ENCODE measurements at places on chromosomes 11 and 22.

DNA sequence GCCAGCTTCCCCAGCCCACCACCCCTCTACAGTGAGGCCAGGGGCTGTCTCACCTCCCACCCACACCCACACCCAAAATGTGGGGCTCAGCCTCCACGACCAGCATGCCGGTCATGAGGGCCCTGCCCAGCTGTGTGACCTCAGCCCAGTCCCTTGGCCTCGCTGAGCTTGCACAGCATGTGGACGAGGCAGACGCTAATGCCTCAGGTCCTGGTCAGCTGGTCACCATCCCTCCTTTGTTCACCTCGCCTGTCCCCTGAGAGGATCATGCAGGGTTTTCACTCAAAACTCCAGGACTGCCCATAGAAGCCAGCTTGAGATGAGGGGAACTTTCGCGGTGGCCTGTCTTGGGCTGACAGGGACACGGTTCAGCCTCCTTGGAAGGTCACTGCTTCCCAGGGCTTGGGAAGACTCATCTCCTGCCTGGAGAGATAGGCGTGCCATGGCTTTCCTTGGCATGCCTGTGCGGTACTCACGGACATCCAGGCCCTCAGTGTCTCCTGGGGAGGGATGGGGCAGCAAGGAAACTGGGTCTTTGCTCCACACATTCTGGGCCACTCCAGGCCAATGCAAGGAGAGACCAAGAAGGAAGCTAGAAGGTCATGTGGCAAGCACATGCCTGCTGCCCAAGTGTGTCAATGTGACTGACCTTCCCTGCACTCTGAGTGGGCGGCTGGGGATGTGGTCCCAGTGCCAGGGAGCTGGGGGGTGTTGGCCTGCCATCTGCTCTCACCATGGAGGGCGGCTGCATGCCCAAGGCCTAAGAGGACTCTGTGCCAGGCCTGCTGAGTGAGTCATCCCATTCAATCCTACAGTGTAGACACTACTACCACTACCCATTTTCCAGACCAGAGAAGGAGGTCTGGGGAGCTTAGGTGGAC is 3.2 kb upstream of the RTN4R start:
- H3K4me1 ChIP-seq: peaks cover 9% of the 10 kb centered on the region
- no peak overlapping the region for H3K4me3 ChIP-seq
- no peaks in the 10 kb centered on the region for H3K27me3 ChIP-seq
- no peak overlapping the region for H3K27ac ChIP-seq

DNA sequence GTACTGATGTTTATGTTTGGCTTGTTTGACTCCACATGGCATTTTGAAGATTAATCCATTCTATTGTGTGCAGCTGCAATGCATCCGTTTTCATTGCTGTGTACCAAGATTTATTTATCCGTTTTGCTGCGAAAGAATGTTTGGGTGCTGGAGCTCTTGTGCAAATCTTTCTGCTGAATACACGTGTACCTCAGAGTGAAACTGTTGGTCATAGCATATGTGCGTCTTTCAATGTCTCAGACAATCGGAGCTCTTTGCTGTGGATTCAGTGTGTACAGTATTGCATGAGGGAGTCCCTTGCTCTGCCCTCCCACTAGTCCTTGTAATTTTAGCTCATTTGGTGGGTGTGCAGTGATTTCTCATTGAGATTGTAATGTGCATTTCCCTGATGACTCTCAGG is 545.4 kb downstream of the TBC1D22A start:
- H3K36me3 ChIP-seq: no peaks in the 10 kb centered on the region
- no peak for DNase-seq
- no peak overlapping the region for H3K27ac ChIP-seq
- no peak overlapping the region for H3K4me3 ChIP-seq
- no peaks in the 10 kb centered on the region for H3K27me3 ChIP-seq

GRCh38 chr11:7275133-7275532 is 23.4 kb downstream of the SYT9 start:
- no peaks in the 10 kb centered on the region for H3K4me1 ChIP-seq
- no peaks in the 10 kb centered on the region for H3K27me3 ChIP-seq
- no peak overlapping the region for H3K27ac ChIP-seq
- no peak for DNase-seq
- no peaks in the 10 kb centered on the region for H3K36me3 ChIP-seq

DNA sequence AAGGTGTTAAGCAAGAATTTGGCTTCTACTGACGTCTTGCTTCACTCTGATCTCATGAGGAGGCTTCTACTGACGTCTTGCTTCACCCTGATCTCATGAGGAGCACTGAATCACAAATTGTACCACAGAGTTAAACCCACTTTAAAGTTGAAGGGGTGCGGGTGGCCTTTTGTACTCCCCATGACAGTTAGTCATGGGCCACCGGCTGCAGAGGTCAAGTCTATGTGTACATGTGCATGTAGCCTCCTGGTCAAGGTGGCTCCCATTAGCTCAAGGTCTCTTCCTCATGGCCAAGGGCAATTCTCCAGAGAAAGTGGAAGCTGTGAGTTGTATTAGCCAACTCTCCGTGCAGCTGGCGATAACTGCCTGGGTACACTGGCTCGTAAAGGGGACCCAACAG is 23.1 kb upstream of the FZD4 start:
- H3K27me3 ChIP-seq: no peaks in the 10 kb centered on the region
- no peak for DNase-seq
- no peak overlapping the region for H3K4me3 ChIP-seq
- H3K4me1 ChIP-seq: peaks cover 24% of the 10 kb centered on the region
- H3K36me3 ChIP-seq: no peaks in the 10 kb centered on the region

GRCh38 chr11:96287822-96288439 is 55.1 kb downstream of the MAML2 start:
- DNase-seq: no peak
- no peaks in the 10 kb centered on the region for H3K4me1 ChIP-seq
- H3K27ac ChIP-seq: no peak overlapping the region
- no peaks in the 10 kb centered on the region for H3K27me3 ChIP-seq

DNA sequence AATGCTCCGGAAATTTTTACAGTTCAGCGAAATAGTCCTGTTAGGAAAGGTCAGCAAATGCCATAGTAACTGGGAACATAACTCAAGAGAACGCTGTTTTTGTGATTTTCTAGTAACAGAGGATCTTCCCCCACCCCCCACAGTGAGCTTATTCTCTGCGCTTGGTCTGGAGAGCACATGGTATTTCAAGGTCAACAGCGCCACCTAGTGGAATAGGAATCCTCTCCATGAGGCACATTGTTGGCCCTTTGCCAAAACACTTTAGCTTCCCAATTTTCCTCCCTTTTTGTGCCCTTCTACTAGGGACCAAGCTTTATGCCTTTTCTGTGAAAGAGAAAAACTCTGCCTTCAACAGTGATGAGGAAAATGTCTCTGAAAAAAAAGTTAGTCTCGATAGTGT is 13.2 kb upstream of the OR4C12 start:
- no peaks in the 10 kb centered on the region for H3K4me1 ChIP-seq
- no peak overlapping the region for H3K4me3 ChIP-seq
- H3K27ac ChIP-seq: no peak overlapping the region
- no peaks in the 10 kb centered on the region for H3K27me3 ChIP-seq
- no peaks in the 10 kb centered on the region for H3K36me3 ChIP-seq

GRCh38 chr22:47813661-47814060 is 1051.2 kb downstream of the TBC1D22A start:
- DNase-seq: no peak
- H3K36me3 ChIP-seq: no peaks in the 10 kb centered on the region
- no peak overlapping the region for H3K4me3 ChIP-seq
- no peaks in the 10 kb centered on the region for H3K27me3 ChIP-seq
- no peaks in the 10 kb centered on the region for H3K4me1 ChIP-seq

DNA sequence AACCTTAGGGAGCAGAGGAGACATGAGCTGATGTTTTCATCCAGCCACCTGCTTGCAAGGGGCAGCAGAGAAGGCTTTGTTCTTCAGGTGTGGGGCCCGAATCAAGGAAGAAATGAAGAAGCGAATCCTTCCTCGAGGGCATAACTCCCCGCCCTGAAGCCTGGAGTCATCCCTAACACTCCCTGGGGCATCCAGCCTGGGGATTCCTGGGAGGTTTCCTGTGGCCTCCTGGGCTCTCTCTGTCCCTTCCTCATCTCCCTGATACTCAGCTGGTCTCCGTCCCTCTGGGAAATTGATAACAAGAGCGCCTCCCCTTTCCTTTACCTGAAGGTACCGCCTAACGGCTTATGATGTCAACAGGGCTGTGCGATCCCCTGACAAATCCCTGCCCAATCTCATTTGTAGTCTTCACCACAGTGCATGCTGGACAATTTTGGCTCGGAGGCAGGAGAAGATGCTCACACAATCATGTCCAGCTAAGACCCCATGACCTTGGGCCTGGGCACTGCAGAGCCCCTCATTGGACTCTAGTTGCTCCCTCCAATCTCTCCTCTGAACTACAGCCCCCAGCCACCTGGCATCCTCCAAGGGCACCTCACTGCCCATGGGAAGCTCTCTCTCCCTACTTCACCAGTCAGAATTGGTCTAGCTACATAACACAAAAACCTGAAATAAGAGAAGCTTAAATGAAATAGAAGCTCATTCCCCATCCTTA is 80.6 kb upstream of the RTL6 start:
- H3K4me3 ChIP-seq: no peak overlapping the region
- peaks cover 7% of the 10 kb centered on the region for H3K4me1 ChIP-seq
- DNase-seq: peak; percentile 3
- no peaks in the 10 kb centered on the region for H3K27me3 ChIP-seq
- no peaks in the 10 kb centered on the region for H3K36me3 ChIP-seq
- no peak overlapping the region for H3K27ac ChIP-seq

GRCh38 chr11:69909561-69910518 is 90.6 kb upstream of the FGF3 start:
- no peak for DNase-seq
- no peak overlapping the region for H3K27ac ChIP-seq
- H3K4me3 ChIP-seq: no peak overlapping the region
- H3K27me3 ChIP-seq: no peaks in the 10 kb centered on the region
- H3K36me3 ChIP-seq: no peaks in the 10 kb centered on the region

GRCh38 chr11:129732941-129733340 is 82.7 kb upstream of the TMEM45B start:
- H3K4me1 ChIP-seq: peaks cover 10% of the 10 kb centered on the region
- DNase-seq: no peak
- no peak overlapping the region for H3K27ac ChIP-seq
- no peak overlapping the region for H3K4me3 ChIP-seq
- H3K36me3 ChIP-seq: no peaks in the 10 kb centered on the region

Measured in body of pancreas (tissue), 4 donors.